ENCODE measurements at places on chromosomes 4 and X. TPM values are rescaled to one million over a fixed set of nuclear protein-coding genes. Genes with fewer than 3 reads are reported as not detected.

PPP1R2C gene
- not detected for total RNA-seq

TCEAL6 gene
- not detected for total RNA-seq

TMEM144 gene
- 1.5 TPM for total RNA-seq

CTAG1A gene
- total RNA-seq: not detected

ATP7A gene
- 2.3 TPM for total RNA-seq

NXF2 gene
- total RNA-seq: not detected

RIBC1 gene
- total RNA-seq: 0.38 TPM

DUSP9 gene
- total RNA-seq: 0.60 TPM
